ENCODE measurements at places on chromosomes 12 and 14.

DNA sequence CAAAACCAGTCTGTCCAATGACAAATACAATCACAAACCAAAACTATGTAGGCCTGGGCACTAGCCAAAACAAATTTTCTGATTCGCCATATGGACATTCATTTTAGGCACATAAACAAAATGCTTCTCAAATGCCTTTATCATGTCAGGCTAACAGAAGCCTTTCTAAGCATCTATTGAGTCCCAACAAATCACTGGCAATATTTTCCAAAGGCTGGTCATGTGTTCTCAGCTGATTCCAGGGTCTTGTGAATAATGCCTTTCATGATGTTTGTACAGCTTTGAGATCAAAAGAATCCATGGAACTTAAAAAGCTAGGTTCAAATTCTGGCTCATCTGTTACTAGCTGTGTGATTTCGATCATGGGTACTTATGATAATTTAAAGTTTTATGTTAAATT is 16.1 kb downstream of the FSCB start:
- no peak for DNase-seq

DNA sequence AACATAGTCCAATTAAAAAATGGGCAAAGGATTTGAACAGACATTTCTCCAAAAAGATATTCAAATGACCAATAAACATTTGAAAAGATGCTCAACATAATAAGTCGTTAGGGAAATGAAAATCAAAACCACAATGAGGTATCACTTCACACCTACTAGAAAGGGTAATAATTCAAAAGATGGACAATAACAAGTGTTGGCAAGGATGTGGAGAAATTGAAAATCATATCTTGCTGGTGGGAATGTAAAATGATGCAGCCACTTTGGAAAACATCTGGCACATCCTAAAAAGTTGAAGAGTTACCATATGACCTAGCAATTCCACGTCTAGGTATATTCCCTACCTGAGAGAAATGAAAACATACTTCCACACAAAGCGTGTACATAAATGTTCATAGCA is 1.9 kb downstream of the COX16 start:
- no peak for DNase-seq

DNA sequence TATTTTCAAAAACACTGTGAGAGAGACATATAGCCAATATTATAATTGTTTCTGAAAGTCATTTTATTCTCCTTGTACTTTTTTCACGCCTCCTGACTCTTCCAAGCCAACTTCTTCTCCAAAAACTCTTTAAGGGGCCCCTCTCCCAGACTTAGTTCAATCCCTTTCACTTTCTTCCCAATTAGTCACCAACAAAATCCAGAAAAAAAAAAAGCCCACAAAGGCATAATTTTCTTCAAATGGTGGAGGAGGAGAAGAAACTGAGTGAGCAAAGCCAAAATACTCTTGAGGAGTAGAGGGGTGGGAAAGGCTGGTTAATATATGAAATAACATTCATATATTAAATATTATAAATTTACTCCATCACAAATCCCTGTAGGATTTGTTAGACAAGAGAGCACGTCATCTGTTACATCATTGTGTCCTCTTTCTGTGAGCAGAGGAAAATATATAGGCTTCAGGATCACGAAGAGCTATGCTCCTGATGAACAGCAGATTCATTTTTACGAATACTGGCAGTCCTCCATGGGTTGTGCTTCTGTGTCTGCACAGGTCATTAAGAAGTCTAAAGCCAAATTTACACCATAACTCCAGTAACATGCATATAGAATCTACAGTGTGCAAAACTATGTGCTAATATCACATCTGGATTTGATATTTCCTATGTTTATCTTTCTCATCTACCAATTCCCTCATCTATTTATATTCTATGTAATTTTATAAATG is 25.9 kb upstream of the NID2 start:
- DNase-seq: no peak

GRCh38 chr12:47833591-47834012 is 13.9 kb upstream of the HDAC7 start:
- no peak for DNase-seq

GRCh38 chr12:120978296-120979219 is at the start of gene HNF1A:
HNF1A (plus strand) TSS chr12:120978543; CDS start chr12:120978769, 226 bp downstream.
- DNase-seq: no peak

- no peak for DNase-seq
These were observed 65.6 kb upstream of the TCL1B start for GRCh38 chr14:95620659-95621059.

- DNase-seq: no peak
These were observed 72.3 kb upstream of the DHRS4 start for GRCh38 chr14:23881282-23881681.

DNA sequence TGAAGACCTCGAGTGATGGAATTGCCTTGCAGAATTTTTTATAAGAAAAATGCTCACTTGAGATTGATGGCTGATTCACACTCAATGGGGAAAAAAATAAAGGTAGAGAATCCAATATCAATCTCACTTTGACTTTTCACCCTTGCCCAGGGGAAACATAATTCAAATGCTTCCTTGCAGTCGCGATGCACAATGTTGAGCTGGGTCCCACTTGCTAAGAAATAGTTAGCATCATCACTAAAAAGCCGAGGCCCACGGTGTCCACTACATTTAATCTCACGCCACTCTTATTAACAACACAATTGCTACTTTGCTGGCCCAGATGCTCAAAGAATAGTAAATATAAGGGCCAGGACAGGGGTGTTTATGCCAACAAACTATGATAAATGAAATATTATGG is 223.4 kb downstream of the SPTSSA start:
- DNase-seq: no peak

DNA sequence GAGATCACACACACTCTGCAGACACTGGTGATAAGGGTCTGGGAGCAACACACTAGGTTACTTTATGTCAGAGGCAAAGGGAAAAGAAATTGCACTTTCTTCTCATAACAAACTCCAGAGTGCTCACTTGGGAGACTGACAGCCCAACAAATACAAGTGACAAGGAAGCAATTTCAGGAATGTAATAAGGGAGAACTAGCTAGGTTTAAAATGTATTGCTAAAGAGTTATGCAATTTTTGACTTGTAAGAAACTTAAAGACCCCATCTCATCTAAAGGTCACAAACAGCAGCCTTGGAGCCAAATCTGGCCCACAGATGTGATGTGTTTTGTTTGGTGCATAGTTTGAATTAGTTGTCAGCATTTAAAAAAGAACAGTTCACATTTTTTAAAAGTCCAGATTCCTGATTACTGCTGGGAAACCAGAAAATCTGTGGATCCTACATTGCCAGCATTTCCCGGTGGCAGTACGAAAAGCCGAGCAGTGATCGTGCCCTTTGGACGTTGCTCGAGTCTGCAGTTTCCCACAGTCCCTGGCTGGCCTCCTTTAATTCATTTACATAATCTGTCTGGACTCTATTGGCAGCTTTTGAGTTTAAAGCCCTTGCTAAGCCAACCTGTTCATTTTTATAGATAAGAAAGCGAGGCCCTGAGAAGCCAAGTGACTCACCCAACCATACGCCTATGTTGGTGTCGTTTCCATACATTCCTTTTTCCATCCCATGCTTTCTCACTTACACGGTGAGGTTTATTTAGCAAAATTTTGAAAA is 42.0 kb upstream of the ETV6 start:
- DNase-seq: no peak

DNA sequence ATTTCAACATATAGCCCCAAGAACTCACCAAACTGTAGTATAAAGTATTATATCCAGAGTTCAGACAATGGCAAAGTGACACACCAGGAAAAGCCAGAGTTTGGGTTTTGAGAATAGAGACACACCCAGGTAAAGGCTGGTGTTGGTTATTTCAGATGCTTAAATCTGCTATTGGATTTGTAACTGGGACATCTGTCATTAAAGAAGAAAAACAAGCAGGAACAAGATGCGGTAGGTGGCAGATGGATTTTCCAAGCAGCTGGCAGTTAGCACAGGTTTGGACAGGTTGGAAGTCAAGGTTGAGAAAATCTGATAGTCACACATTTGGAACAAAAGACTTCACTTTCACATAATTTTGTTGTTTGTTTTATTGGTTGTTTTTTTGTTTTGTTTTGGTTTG is 14.4 kb upstream of the CDK17 start:
- DNase-seq: no peak
